ENCODE measurements at places on chromosomes 6 and 20. TPM values are rescaled to one million over a fixed set of nuclear protein-coding genes. Genes with fewer than 3 reads are reported as not detected.

SERPINB1 gene
- 3.9 TPM for total RNA-seq

DNA sequence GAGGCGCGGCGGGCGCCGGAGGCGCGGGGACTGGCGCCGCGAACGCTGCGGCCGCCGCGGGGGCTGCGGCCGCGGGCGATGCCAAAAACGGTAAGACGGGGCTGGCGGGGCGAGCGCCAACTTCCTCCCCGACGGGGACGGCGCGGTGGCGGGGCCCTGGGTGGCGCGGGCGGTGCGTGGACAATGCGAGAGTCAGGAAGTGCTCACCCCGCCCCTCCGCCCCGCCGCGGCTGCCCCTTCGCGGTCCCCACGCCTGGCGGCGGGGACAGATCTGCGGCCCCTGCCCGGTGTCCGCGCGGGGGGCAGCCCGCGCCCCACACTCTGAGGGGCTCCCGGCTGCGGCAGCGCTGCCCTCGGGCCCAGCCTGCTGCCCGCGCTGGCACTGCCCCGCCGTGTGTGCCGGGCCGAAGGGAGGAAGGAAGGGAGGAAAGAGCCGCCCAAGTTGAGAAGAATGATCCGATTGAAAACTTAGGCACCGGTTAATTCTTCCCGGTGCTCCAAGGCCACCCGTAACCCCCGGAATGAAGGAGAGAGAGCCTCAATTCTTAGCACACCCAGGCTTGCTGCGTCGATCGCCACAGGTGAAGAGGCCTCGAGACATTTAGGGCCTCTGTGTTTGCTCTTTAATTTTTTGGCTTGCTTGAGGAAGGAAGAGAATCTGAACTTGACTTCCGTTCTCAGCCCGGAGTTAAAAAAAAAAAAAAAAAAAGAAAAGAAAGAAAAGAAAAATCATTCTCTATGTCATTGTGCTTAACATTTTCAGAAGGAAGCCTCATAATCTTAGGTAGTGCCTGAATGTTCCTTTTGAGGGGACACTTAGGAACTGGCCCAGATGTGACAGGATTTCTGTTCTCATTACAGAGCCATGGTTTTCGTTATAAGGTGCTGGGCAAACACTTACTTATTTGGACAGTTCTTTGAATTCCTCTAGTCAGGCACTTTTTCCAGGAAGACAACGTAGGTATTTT is 982 bp downstream of the HECA start:
- peak; percentile 39 for DNase-seq

DNA sequence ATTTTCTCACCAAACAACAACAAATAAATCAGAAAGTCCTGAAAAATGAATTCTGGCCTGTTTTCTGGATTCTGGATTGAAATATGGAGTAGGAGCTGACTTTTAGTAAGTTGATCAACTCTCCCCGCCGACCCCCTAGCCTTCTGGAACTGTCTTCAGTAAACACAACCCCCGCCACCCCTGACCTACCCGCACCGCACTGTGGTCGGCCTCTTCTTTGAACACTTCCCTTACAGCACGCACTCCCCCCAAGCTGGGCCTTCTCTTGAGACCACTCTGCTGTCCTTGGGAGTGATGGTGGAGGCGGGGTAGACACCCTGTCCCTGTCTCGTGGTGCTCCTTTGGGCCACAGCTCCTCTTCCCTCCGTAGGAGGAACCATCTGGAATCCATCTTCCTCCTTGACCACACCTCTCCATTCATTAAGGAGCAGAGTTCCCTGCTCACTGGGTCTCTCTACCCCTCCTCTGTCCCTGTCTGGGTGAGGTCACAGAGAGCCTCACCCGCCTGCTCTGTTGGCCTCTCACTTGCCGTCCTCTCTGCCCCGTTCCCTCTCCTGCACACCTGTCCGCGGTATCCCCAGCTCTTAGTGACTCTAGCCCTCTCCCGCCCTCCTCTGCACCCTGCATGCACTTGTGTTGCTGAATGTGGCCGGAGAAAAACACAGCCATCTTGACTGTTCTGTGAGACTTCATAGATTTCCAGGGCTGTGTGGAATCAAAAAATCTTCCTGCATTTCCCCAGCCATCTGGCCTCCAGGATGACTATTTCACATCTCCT is 19.1 kb downstream of the SYNJ2 start:
- no peak for DNase-seq

DNA sequence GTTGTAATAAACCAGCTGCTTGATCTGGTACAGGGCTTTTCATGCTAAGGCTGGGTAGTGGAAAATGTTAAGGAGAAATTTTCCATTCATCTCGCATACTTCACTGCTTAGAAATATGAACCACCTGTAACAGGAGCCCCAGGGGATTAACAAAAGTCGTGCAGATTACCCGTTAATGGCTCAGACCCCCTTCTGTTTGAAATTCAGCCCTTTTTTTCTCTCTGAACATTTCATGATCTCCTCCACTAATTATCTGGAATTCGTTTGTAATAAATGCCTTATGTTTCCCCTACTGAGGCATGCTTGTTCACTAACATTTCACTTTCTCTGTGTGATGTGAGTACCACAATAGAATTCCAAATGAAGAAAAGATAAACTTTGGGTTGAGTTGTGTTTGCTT is 336.4 kb upstream of the HSF2 start:
- no peak for DNase-seq

GRCh38 chr6:123770247-123770949 is 33.3 kb upstream of the NKAIN2 start:
- peak; percentile 34 for DNase-seq

DNA sequence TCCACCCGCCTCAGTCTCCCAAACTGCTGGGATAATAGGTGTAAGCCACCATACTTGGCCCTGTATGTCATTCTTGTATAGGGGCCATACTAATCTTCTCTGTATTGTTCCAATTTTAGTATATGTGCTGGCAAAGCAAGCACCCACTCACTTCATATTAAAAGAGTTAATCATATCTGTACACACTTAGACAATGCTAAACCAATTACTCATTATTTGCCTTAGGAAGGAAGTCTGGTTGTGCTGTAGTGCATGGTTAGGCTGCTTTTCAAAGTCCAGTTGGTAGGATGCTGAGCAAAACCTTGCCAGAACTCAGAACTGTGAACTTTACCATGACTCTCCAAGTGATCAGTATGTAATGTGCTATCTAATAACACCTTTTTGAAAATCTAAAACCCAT is 88.6 kb downstream of the LIN28B start:
- peak; percentile 30 for DNase-seq

GRCh38 chr6:39494998-39495397 is 172.5 kb upstream of the KCNK16 start:
- no peak for DNase-seq

KCNK5 gene
- not detected for total RNA-seq

DNA sequence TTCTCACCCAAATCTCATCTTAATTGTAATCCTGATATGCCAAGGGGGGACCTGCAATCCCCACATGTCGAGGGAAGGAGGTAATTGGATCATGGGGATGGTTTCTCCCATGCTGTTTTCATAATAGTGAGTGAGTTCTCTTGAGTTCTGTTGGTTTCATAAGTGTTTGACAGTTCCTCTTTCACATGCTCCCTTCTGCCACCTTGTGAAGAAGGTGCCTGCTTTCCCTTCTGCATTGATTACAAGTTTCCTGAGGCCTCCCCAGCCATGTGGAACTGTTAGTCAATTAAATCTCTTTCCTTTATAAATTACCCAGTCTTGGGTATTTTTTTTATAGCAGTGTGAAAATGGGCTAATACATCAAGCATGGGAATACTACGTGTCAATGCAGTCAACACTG is 925.0 kb upstream of the MAN1A1 start:
- DNase-seq, result no peak

DEFB132 gene
- total RNA-seq, result 0.05 TPM

DNA sequence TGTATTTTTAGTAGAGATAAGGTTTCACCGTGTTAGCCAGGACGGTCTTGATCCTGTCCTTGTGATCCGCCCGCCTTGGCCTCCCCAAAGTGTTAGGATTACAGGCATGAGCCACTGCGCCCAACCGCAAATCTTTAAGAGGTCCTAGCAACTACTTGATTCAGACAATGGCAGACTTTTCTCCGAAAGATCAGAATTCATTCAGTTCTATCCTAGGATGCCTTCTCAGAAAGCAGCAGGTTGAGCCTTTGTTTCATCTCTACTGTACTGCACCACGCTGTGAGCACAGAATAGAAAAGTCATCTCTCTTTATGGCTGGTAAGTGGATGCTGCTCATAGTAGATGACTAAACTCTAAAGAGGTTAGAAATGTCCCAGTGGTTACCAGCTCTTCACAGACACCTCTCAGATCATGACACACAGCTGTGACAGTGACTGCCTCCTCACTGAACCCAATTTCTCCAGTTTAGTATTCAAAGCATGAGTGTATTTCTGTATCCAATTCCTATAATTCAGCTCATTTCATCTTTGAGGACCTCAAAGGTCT is 6.0 kb upstream of the HSF2 start:
- DNase-seq, result no peak

DNA sequence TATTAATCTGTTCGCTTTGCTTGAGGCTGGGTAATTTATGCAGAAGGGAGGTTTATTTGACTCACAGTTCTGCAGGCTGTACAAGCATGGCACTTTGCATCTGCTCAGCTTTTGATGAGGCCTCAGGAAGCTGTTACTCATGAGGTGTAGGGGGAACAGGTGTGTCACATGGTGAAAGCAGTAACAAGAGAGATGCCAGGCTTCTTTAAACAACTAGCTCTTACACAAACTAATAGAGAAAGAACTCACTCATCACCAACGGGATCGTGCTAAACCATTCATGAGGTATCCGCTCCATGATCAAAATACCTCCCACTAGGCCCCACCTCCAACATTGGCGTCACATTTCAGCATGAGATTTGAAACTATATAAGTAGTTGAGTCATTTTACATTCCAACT is 34.4 kb upstream of the GCLC start:
- DNase-seq, result no peak

- peak; percentile 25 for DNase-seq
Observed at GRCh38 chr6:131129689-131130553, 5.3 kb upstream of the AKAP7 start.

DNA sequence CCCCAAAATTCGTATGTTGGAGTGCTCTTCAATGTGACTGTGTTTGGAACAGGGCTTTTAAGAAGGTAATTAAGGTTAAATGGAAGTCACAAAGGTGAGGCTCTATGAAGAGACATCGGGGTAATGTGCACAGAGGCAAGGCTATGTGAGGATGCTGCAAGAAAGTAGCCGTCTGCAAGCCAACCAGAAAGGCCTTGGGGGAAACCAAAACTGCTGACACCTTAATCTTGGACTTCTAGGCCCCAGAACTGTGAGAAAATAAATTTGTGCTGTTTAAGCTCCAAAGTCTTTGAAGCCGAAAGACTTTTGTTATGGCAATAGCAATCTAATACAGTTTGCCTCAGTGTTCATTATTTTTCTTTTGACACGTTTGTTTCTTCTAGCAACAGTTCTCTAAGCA is 2.4 kb upstream of the IRAK1BP1 start:
- DNase-seq, result no peak

- no peak for DNase-seq
Observed at GRCh38 chr6:106874481-106874880, 100.0 kb downstream of the CD24 start.

DSP gene
- 24.3 TPM for total RNA-seq

SLC17A2 gene
- not detected for total RNA-seq

GRCh38 chr6:28777147-28777461 is 146.7 kb downstream of the TRIM27 start:
- DNase-seq, result no peak

DNA sequence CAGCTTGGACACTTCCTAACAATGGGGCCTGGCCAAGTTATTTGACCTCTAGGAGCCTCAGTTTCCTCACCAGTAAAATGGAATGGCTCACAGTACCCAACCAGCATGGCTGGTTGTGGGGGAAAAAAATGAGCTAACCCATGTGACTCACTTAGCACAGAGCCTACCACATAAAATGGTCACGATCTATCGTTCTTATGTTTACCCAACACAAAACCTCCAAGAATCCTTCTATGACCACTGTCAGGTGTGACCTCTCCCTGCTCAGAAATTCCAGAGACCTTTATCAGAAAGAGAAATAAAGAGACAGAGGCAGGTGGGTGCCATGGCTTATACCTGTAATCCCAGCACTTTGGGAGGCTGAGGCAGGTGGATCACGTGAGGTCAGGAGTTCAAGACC is 39.4 kb downstream of the BPIFB1 start:
- DNase-seq, result peak; percentile 54

DNA sequence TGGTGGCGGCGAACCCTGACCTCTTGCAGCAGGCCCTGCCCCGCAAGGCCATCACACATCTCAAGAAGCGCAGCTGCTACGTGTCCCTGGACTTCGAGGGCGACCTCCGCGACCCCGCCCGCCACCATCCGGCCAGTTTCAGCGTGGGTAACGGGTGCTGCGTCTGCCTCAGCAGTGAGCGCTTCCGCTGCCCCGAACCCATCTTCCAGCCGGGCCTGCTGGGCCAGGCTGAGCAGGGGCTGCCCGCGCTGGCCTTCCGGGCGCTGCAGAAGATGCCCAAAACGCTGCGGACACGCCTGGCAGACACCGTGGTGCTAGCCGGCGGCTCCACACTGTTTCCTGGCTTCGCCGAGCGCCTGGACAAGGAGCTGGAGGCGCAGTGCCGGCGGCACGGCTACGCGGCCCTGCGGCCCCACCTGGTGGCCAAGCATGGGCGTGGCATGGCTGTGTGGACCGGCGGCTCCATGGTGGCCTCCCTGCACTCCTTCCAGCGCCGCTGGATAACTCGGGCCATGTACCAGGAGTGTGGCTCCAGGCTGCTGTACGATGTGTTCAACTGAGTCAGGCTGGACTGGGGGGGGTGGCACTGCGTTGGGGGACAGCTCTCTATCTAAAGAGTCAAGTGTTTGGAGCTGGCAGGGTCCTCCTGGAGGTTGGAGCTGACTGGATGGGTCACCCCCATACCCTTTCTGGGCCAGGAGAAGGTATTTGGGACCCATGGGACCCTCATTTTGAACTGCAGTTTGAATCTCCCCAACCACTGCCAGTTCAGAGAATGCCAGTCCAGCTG is 1.1 kb downstream of the ACTL10 start:
- DNase-seq, result no peak
